ENCODE measurements at places on chromosomes 2 and 18.

DNA sequence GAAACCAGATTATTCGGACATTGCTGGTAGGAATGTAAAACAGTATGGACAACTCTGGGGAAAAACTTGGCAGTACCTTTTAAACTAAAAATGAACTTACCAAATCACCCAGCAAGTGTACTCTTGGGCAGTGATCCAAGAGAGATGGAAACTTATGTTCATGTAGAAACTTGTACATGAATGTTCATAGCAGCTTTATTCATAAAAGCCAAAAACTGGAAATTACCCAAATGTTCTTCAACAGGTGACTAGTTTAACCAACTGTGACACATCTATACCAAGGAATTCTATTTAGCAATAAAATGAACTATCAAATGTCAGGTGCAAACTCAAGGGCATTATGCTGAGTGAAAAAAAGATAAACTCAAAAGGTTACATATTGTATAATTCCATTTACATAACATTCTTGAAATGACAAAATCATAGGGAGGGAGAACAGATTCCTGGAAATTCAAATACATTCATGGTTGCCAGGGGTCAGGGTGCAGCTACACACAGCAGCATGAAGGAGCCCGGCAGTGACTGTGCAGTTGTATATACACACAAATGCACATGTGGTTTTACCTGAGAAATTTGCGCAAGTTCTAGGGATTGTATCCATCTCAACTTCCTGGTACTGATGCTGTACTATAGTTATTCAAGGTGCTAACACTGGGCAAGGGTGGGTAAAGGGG lies 3.5 kb upstream of the RNU4ATAC start:
- no peak for DNase-seq

GRCh38 chr2:241002275-241003046 lies 4.0 kb downstream of the SNED1 start:
- no peak for DNase-seq

DNA sequence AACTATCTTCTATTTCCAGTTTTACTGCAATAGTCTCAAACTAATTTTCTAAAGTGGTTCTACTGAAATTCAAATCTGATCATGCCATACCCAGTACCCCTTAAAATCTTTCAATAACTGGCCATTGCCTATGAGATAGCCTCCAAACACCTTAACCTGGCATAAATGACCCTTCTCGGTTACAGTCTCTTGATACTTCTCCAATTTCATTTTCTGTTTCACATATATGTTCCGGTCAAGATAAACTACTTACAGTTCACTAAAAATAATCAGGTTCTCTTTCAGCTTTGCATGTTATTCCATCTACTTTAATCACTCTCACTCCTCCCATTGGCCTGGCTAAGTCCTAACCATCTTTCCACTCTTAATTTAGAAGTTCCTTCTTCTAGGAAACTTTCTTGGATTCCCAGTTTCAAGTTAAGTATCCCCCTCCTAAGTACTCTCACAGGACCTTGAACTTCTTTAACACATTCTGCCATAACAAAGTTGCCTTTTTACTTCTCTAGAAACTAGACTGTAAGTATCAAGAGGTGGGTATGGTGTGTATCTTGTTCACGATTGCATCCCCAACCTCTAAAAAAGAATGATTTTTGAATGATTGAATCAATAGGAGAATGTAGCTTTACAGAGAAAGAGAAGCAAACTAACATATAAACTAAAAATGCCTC lies 110.2 kb upstream of the RBBP8 start:
- DNase-seq = no peak

GRCh38 chr2:159229476-159230144 lies 56.9 kb downstream of the WDSUB1 start:
- DNase-seq = no peak

GRCh38 chr2:7102826-7103225 lies 185.6 kb downstream of the RNF144A start:
- no peak for DNase-seq

DNA sequence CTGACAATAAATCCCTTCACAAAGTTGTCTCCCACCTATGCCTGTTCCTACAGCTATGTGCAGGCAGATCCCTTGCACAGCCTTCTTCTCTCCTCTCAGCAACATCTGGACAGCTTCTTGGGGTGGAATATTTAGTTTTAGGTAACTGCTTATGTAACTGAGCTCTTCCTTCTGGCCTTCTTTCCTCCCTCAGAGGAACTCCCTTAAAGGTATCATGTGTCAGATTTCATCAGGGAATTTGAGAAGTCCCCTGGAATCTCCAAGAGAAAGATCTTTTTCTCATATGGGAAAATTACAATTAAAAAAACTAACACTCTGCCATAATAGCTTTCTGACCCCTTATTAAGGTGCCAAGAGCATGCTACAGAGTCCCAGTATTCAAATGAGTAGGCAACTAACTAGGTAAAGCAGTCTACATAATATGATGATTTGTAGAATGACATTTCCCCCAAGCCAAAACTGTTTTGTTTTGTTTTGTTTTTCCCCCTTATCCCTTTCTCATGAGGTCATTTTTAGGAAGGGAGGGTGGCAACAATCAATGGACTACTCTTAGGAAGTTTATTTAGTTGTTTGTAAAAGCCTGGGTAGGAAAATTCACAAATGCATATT lies 2.4 kb downstream of the TMEM200C start:
- no peak for DNase-seq

- DNase-seq = no peak
Observed at GRCh38 chr2:203650860-203651613, 55.4 kb upstream of the CD28 start.

DNA sequence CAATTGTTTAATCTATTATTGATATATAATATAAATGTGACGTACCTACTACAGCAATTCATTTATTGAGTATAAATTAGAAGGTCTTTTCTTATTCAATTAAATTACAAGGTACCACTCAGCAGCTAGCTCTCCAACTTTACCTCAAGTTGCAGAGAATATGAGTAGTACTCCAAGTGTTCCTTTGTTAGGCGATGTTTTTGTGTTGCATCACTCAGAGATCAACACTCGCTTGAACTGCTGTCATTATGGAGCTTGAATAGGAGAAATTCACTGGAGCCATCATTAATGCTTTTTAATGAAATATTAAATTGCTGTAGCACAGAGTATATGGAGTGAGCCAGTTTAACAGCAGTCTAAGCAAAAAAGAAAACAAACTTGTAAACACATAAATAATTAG lies 320.0 kb downstream of the FSIP2 start:
- DNase-seq = no peak

- no peak for DNase-seq
Observed at GRCh38 chr2:174630107-174630506, 32.5 kb upstream of the WIPF1 start.

GRCh38 chr2:14543284-14543683 lies 89.2 kb upstream of the LRATD1 start:
- no peak for DNase-seq

DNA sequence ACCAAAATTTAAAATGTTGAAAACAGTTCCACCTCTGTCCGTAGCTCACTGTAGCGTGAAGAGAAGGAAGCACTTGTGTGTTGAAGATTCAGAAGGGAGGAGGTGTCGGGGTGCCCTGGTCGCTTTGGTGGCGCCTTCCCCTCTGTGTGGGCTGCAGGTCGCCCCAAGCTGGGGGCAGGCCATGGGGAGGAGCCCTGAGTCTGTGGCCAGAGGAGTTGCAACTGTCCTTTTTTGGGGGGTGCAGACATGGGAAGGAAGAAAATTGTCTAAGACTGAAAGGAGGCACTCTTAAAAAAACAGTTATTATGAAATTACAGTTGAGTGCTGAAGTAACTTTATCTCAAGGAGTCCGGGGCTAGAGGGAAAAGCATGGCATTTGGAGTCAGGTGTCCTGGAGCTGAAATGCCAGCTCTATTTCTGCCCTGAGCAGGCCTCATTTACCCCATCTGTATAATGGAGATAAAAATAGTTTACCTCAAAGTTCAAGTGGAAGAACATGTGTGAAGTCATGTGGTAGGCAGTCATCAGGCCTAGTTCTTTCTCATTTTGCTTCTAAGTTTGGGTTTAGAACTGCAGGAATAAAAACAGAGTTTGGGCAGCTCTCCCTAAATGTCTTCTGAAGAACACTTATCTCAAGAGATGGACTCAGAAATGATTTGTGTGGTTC lies 82.1 kb downstream of the RNF144A start:
- DNase-seq = no peak

DNA sequence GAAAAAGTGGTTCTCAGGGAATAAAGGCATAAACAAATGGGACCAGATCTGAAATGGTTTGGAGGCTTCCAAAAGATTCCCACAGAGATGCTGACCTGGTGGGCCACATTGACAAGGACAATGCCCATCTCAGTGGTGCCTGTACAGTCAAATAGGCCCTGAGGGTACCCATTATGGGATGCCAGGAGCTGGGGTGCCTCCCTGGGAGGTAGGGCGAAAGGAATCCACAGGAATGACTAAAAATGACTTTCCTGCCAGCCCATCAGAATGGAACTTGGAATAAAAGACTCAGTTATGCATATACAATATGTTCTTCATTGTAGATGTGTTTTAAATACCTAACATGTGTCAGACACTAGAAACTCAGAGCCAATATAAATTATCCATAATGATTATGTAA lies 248.5 kb downstream of the RNF144A start:
- DNase-seq = no peak

All from H7 (cell line).